ENCODE measurements at places on chromosomes 3 and 15.
A peak's percentile ranks its signal among the peaks of the same experiment; 100 is the strongest.

- no peak for DNase-seq
Observed at GRCh38 chr3:37712918-37713817, 148.5 kb upstream of the CTDSPL start.

DNA sequence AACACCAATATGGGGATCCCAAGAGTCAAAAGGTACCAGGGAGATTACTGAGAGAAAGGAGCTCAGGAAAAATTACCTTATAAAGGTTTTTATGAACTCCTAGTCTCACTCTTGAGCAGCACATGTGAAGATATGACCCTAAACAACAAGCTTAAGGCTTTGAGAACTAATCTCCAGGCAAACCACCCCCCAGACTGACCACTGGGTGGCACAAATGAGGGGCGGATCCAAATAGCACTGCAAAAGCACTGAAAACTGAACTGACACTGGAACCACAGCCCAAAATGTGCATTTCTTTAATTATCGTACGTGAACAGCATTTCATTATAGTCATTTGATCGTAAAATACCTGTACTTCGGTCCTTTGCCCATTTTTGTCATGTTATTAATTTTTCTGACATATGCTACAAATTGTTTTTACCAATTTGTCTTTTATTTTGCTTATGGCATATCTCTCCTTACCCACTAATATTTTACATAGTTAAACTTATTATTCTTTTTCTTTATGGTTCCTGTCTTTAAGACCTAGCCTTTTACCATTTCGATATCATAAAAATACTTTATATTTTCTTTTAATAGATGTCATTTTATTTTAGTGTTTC lies 31.5 kb upstream of the TFDP2 start:
- DNase-seq = no peak

- DNase-seq = peak; percentile 13
Observed at GRCh38 chr3:119413603-119414280, 49.7 kb downstream of the TMEM39A start.

DNA sequence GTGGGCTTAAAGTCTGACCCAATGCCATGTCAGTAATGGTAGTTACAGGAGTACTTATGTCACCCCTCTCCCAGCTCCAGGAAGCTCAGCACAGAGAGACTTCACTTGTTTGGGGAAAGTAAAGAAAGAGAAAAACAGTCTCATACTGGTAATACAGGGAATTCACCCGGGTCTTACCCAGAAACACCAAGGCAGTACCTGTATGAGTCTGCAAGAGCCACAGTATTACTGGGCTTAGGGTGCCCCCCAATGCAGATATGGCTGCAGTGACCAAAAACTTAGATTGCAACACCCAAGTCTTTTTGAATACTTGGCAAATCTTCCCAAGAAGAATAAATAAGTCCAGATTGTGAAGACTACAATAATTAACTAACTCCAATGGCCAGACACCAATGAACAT lies 622.1 kb downstream of the IGSF11 start:
- no peak for DNase-seq

DNA sequence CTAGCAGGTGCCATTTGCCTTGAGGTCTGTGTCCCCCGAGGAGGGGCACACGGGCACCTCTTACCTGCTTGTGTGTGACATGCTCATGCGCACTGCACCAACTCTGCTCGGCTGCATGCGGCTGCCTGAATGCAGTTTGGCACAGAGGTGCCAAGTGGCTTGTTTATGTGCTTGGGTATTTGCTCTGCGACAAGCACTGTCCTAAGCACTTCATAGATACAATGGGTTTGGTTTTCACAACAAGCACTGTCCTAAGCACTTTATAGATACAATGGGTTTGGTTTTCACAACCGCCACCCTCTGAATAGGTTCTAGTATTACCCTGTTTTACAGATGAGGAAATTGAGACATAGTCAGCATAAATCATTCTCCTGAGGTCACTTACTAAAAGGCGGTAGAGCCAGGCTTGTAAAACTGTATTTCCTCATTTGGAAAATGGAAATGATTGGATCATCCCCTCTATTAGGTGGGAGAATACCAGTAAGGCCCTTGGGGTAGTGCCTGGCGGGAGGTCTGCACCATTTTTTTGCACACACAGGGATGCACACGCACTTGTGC lies 487 bp downstream of the ITIH4 start:
- no peak for DNase-seq

GRCh38 chr15:57312318-57313133 lies 63.8 kb upstream of the CGNL1 start:
- no peak for DNase-seq

GRCh38 chr3:139675327-139675726 lies 2.4 kb downstream of the NMNAT3 start:
- DNase-seq = no peak

DNA sequence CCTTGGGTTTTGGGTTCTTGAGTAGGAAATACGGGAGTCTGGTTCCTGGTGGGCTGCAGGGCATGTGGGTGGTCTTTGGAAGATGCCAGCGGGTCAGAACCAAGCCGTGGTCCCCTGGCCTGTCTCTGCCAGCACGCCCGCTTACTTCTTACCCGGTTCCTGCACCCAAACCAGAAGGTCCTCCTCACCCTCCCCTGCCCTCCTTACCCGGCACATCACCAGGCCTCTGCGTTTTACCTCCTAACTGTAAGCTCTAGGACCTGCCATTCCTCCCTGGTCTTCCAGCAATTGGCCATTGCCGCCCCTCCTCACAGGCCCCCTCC lies 184.0 kb downstream of the FEZF2 start:
- no peak for DNase-seq

- no peak for DNase-seq
Observed at GRCh38 chr15:22831473-22831872, 7.0 kb upstream of the NIPA2 start.

DNA sequence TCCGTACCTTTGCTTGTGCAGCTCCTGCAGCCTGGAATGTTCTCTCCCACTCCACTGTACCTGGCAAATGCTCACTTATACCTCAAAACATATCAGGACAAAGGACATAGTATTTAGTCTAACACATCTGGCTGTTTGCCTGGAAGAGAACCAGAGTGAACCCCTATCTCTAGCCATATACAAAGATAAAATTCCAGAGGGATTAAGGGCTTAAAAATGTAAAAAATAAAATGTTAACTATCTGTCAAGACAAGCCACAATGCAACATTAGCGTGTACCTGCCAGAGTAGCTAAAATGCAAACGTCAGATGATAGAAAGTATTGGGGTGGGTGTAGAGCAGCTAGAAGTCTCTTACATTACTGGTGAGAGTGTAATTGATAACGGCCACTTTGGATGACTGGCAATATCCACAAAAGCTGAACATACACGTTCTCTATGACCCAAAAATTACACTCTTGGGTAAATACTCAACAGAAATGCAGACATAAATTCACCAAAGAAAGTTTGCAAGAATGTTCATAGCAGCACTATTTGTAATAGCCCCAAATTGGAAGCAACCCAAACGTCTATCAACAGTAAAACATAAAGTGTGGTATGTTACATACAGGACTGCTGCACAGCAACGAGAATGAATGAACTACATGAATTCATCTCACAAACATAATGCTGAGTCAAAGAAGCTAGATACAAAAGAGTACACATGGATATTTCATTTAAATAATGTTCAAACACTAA lies 18.2 kb upstream of the ADPGK start:
- DNase-seq = no peak

GRCh38 chr15:73885954-73886700 lies 12.8 kb downstream of the TBC1D21 start:
- no peak for DNase-seq

DNA sequence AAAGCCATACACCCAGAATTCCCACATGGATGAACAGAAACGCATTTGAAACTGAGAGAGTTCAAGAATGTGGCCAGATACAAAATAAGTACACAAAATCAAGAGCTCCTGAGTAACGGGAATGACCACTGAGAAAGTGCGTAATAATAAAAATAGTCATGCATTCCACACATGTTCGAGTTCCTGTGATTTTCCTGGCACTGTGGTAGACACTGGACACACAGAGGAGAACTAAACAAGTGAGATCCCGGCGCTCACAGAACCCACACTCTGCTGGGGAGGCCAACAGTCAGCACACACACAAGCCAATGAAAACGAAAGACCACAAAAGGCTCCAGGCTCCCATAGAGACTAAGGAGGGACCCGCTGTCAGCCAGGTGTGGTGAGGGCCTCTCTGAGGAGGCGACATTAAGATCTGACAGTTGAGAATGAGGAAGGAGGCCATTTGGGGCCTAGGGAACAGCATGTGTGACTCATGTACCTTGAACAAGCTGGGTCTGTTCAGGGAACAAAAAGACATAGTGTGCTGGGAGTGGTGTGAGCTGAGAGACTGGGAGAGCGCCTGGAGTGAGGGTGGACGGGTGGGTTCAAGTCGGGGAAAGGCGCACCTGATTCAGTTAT lies 5.1 kb downstream of the FAM107A start:
- DNase-seq = no peak

DNA sequence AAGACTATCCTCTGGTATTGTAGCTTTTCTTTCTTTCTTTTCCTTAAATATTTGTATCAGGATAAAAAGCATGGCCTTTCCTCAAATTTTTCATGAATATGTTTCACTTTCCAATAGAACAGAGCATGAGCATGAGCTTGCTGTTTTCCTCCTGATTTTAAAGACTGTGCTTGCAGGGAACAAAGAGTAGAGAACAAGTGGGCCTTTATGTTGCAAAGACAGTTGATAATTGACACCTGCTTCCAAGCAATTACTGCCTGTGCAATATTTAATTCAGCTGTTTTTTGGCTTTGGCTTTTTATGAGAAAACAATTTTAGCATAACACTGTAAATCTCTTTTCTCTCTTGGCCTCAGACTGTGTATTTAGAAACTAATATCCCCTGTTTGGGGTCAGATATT lies 263.6 kb upstream of the AZI2 start:
- peak; percentile 33 for DNase-seq

DNA sequence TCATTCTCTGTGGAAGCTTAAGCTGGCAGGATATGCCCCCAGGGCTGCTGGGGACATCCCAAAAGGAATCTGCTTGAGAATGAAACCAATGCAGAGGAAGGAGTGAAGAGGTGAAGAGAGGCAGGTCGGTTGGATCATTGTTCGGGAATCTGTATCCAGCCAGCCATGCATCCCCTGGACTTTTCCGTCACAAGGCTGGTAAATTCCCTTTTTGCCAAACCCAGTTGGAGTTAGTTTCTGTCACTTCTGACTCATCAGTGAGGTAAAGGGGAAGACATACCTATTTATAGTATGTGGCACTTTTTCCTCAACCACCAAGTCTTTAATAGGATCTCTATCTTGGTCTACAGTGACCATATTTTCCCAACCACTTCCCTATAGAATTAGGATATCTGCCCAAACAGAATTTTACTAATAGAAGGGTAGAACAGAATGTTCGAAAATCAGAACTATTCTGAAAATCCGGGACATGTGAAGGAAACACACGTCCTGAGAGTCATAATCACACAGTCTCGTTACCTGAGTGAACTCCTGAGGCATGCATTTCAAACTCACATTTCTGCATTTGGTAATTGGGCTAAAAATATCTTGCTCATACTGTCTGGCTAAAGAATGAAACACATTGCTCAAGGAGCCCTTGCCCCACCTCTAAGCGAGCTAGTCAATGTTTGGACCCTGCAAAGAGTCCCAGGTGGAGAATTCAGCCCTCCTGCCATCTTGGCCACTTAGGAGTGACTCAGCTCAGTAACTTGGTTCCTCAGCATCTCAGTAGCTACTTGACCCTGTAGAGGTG lies 289.7 kb upstream of the ADAMTS9 start:
- DNase-seq = no peak

- DNase-seq = no peak
Observed at GRCh38 chr15:65777053-65777452, 15.0 kb downstream of the DENND4A start.

DNA sequence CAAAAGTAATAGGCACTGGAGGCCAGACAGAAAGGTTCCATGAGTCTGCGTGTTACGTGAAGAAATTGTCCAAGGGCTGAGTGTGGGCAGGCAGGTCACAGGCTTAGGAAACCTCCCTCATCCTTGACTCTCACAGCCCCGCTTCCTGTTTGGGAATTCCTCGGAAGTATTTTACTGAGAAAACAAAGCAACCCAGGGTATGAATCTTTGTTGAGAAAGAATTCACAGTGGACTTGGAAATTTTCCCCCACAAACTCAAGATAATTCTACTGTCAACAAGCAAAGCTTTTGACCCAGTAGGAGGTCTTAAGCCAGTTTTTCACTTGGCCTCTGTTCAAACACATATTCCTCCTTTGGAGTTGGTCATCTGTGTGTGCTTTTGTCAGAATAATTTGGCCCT lies 377.1 kb upstream of the TPM1 start:
- no peak for DNase-seq

DNA sequence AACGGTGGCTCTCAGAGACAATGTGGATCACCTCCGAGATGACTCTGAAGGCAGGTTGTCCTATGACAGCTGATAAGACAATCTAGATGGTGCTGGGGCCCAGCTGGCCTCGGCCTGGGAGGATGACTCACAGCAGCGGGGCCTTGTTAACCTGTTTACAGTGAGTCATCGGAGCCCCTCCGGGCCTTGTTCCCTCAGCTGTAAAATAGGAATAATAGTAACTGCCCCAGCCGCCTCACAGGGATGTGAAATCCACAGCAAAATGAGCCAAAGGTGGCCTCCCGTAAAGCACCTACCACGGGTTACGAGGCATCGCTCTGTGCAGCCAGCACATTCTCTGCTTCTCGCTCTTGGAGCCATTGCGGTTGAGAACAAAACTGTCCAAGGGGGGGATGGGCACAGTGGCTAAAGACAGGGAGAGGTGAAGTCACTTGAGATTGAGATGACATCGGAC lies 88.6 kb upstream of the RASGRF1 start:
- no peak for DNase-seq

GRCh38 chr3:104149154-104149553 lies 1217.6 kb upstream of the ALCAM start:
- DNase-seq = no peak

DNA sequence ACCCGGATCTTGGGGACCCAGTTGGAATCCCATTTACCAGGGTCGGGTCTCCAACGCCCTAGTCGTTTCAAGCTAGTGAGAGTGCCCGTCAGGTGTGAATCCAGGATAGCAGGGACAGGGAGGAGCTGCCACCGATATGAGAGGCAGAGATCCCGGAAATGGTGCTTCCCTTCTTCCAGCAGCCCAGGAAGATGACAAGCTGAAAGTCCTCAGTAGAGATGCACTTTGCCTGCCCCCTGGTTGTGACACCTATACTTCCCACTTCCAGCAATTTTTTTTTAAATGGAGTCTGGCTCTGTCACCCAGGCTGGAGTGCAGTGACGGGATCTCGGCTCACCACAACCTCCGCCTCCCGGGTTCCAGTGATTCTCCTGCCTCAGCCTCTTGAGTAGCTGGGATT lies 503.0 kb downstream of the NTRK3 start:
- DNase-seq = no peak

GRCh38 chr3:98557324-98558010 lies 25.7 kb downstream of the GPR15 start:
- DNase-seq = no peak

Data from NCI-H1436 (cell line).